ENCODE measurements at places on chromosomes 4 and X.

GRCh38 chr4:101439926-101440325, 92.6 kb upstream of the PPP3CA start:
- no peak for DNase-seq

DNA sequence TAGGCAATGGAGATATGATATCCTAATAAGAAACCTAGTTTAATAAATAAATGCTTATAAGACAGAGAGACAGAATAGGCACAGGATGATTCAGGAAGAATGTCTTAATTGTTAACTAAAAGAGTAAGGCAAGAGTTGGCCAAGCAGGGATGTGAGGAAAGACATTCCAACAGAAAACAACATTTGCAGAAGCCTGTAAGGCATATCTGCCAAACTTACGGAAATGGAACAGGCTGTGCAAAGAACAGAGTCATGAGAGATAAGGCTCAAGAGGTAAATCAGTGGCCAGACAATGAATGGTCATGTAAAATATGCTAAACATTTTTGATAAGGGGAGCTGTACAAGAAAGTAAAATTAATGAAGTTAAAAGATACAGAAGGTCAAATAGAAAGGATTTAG, 134.9 kb downstream of the KCTD8 start:
- DNase-seq: no peak

DNA sequence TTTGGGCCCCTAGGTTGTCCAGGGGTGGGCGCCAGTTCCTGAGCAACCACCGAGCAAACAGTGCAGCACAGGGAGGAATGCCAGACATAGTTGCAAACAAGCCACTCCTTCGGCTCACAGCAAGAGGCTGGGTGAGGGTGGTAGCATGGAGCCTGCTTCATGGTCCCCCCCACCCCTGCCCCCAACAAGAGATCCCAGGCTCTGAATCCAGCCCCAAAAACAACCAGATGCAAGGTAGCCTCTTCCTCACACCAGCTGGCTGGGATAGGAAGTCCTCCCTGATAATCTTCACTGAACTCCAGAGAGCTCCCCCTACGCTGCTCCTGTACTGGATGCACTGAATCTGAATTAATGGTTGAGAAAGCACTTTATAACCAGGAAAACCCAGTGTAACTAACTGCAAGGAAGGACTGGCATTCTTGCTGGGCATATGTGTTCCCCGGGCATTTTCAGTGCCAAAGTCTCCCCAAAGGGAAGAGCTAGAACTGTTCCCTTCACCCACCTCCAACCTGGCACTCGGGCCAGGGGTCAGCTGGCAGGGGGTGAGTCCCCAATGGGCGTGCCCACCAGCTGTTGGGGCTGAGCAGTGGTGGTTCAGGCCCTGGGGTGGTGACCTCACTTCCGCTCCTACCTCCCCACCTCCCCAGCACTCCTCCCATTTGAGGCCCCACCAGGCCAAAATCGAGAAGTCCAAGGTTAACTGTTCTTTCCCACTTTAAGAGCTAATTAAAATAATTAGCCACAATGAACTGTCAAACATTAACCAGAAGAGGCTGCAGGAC, 1.5 kb downstream of the ELF4 start:
- no peak for DNase-seq

DNA sequence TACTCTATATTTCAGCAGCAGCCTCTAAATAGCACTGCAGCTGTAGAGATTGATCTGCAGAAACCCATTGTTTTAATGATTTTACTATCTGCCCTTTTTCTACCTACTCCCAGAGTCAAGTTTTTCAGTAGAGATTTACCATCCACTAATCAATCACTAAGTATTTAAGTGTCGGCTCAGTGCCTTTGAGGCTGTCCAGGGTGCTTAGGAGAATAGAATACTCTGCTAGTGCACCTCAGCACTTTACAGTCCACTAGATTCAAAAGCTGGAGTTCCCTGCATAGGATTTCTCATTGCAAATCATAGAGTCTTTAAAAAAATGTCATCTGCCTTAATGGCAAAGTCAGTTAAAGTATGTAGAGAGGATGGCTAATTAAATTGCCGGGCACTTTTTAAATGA, 29.6 kb upstream of the ANAPC4 start:
- no peak for DNase-seq

GRCh38 chr4:14711259-14711658, 291.0 kb upstream of the CPEB2 start:
- DNase-seq: no peak

- no peak for DNase-seq
Observed at GRCh38 chrX:16665089-16665488, 15.1 kb downstream of the S100G start.

DNA sequence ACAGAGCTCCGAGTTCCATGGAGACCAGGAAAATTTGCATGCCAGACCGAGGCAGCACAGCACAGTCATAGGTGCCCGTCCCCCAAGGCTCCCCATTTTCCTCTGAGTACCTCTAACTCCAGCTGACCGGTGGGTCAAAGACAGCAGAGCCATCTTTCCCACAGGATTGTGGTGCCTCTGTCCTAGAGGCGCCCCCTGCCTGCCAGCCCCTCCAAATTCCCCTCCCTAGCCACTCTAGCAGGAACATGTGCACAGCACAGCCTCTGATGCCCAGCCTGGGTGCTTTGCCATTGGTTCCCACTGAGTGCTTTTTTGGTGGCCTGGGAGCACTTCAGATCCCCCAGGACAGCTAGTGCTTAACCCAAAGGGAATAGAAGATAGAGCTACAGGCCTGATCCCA, 368.5 kb upstream of the PABPC5 start:
- no peak for DNase-seq

GRCh38 chr4:26583538-26583864, 383 bp upstream of the TBC1D19 start:
- no peak for DNase-seq

DNA sequence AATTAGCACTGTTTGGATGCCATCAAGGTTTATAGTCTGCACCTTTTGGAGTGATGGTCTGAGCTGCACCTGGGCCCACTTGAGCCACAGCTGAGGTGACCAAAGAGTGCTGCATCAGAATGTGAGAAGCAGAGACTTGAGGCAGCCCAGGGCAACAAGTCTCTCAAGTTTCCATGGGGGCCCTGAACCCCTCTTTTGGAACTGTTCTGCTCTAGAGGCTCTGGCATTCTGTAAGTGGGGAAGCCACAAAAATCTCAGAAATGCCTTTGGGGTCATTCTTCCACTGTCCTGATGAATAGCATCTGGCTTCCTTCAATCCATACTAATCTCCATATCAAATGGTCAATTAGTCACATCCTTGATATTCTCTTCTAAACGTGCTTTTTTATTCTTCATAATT, 298.4 kb upstream of the MAOA start:
- DNase-seq: no peak

GRCh38 chrX:2901367-2902036, 27.6 kb downstream of the ARSD start:
- no peak for DNase-seq

- DNase-seq: no peak
Observed at GRCh38 chr4:145951931-145952330, 13.3 kb upstream of the ZNF827 start.

DNA sequence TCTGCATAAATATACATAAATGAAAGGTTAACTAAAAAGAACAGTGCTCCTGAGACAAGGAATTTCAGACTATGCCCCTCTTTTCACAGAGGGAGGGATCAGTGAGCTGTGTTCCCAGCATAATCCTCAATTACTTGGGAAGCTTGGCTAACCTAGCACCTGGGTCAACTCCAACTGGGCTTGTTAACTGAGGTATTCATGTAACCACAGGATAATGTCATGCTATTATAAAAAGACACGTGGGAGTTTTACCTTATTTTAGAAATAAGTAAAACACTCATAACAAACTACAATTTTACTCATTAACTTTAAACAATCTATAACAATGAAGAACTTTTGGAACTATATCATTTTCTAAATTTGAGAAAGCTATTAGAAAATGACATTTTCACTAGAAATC, 48.6 kb downstream of the RPGR start:
- no peak for DNase-seq

DNA sequence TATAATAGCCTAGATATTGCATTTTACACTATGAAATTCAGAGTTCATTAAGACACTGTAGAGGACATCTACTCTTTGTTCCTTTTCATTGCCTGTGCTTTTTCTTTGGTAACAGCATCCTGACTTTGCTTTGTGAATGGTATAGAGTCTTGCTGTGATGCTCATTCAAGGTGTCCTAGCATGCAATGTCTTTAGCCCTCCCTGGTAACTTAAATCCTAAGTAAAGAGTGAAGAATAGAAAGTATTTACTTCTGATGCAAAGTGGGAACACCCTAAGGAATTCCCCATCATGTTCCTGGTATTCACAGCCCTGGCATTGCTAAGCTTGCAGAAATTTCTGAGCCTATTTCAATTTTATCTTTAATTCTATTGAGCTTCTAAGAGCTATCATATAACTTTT, 400.1 kb downstream of the FAT4 start:
- DNase-seq: no peak

DNA sequence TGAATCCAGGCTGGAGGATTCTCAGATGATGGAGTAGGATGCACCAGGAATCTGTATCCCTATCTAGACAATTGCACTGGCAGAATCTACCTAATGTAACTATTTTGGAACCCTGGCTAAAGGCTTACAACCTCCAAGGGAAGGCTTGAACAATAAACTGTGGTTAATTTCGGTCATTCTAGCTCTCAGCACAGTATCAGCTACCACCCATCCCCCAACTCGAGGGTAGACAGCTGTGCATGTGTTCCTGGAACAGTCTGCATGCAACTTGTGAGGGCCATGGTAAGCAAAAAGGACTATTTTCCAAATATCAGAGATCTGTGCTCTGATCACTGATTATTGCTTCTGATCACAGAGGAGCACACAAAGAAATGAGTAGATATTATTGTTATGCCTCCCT, 34.0 kb downstream of the ELF2 start:
- no peak for DNase-seq

DNA sequence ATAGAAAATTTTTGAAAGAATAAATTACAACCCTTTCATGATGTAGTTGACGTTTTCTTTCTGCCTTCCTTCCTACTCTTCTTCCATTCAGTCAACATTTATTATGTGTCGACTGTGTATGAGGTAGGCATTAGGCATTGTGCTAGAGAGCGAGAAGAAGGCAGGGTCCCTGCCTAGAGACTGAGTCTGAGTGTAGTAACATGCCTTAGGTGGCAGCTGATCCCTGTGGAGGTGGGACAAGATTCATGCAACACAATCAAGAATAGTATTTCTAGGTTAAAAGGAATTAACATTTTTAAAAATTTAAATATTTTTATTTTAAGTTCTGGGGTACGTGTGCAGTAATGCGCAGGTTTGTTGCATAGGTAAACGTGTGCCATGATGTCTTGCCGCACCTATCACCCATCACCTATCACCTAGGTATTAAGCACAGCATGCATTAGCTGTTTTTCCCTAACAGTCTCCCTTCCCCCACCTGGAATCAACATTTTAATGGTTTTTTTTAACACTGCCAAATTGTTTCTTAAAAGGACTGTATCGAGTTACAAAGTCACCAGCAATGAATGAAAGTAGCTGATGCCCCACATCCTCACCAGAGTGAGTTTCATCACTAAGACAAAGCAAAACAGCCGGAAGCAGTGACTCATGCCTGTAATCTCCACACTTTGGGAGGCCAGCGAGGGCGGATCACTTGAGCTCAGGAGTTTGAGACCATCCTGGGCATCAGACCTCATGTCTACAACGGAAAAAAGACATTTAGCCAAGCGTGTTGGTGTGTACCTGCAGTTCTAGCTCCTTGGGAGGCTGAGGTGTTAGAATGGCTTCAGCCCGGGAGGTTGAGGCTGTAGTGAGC, 84.0 kb downstream of the WWC2 start:
- DNase-seq: no peak

DNA sequence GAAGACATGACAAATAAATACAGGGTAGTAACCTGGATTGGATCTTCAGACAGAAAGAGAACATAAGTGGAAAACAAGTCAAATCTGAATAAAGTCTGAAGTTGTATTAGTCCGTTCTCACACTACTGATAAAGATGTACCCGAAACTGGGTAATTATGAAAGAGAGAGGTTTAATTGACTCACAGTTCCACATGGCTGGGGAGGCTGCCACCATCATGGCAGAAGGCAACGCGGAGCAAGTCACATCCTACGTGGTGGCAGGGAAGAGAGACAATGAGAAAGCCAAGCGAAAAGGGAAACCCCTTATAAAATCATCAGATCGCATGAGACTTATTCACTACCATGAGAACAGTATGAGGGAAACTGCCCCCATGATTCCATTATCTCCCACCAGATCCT, 82.8 kb downstream of the USP46 start:
- DNase-seq: no peak

- no peak for DNase-seq
Observed at GRCh38 chr4:23934915-23935314, 45.1 kb upstream of the PPARGC1A start.

- DNase-seq: no peak
Observed at GRCh38 chr4:74534121-74534520, 89.2 kb downstream of the AREG start.

- DNase-seq: no peak
Observed at GRCh38 chr4:4853371-4853823, 6.1 kb upstream of the MSX1 start.

DNA sequence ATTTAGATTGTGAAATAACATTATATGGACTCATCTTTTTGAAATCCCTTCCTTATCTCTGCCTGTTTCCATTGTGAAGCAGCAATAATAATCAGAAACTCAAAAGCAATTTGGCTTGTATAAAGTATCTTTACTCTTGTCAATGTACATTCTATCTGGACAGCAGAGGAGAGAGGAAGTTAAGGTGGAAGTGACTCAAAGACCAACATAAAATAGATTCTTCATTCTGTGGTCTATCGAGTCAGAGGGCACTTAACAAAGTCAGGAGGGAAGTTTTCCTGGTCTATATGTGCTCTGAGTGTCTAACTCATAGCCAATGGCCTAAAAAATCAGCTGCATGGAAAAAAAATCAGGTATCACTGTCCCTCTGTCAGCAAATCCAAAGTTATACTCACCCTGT, 155.5 kb downstream of the EMCN start:
- no peak for DNase-seq

- DNase-seq: no peak
Observed at GRCh38 chr4:155042014-155042413, 166.4 kb upstream of the NPY2R start.

GRCh38 chrX:38982843-38983242, 181.6 kb downstream of the MID1IP1 start:
- no peak for DNase-seq

- DNase-seq: no peak
Observed at GRCh38 chr4:136227315-136227714, 1305.0 kb downstream of the PCDH18 start.

GRCh38 chrX:131801911-131802310, 221.2 kb upstream of the STK26 start:
- no peak for DNase-seq

- no peak for DNase-seq
Observed at GRCh38 chrX:132443196-132444135, 45.4 kb downstream of the MBNL3 start.

GRCh38 chr4:151992332-151993154, 231.7 kb upstream of the GATB start:
- no peak for DNase-seq

DNA sequence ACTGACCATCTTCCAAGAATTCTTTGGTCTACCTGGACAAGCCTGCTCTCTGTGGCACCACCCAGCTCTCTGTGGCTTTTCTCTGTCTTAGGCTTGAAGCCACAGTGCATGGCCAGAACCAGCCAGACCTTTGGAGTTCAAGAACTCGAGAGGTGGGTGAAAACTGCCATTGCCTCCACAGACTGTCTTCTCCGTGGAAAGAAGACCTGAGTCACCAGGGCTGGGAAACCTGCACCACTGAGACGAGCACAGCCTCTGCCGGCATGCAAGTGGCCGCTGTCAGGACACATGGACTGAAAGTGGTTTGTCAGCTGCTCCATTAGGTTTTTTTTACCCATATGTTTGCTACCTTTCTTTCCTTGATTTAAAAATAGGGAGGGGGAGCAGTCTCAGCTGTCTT, 74.5 kb downstream of the MGST2 start:
- DNase-seq: no peak
